Stimulated activated CD4-positive, alpha-beta T cell treated with anti-CD3 and anti-CD28 coated beads, Interleukin-4, amount 100 ng/mL, for 48 hours (primary cell): ENCODE measurements at places on chromosomes 5 and 9.

- DNase-seq, result no peak
Observed at GRCh38 chr9:96086936-96087571, 211.6 kb downstream of the ERCC6L2 start.

GRCh38 chr9:1550636-1551035 is 464.5 kb upstream of the SMARCA2 start:
- DNase-seq, result no peak

DNA sequence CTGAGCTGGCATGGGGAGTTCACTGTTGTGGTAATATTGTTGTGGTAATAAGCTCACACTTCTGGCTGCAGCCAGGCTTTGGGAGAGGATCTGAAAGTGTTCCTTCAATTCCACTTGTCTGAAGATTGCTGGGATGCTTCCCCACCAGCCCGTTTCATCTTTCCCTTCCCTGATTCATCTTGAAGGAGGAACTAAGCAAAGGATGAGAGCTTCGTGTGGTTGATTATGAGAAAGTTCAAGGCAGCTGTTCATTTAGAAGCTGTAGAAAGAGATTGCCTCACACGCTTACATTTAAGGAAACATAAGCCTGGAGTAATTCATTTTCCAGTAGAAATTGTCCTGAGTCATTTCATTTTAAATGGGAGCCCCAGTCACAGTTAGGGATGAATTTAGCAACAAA is 122.4 kb upstream of the GAS1 start:
- DNase-seq, result no peak

DNA sequence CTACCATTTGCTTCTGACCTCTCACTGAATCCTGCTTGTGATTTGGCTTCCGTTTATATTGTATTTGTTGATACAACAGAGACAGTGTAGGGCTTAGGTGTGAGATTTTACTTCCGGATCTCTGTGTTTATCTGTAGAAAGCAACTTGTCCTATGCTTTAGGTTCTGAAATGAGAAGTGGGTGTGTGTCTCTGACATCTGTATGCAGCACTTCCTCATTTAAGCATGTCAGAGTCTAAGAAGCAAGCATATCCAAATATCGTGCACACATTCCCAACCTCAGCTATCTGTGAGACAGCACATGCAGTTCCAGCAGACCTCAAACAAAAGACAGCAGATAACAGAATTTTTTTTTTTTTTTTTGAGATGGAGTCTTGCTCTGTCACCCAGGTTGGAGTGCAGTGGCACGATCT is 16.3 kb downstream of the KLF9 start:
- DNase-seq, result no peak

- DNase-seq, result no peak
Observed at GRCh38 chr5:109035436-109035835, 287.7 kb downstream of the FER start.

GRCh38 chr5:30781643-30782042 is 411.8 kb upstream of the CDH6 start:
- no peak for DNase-seq

DNA sequence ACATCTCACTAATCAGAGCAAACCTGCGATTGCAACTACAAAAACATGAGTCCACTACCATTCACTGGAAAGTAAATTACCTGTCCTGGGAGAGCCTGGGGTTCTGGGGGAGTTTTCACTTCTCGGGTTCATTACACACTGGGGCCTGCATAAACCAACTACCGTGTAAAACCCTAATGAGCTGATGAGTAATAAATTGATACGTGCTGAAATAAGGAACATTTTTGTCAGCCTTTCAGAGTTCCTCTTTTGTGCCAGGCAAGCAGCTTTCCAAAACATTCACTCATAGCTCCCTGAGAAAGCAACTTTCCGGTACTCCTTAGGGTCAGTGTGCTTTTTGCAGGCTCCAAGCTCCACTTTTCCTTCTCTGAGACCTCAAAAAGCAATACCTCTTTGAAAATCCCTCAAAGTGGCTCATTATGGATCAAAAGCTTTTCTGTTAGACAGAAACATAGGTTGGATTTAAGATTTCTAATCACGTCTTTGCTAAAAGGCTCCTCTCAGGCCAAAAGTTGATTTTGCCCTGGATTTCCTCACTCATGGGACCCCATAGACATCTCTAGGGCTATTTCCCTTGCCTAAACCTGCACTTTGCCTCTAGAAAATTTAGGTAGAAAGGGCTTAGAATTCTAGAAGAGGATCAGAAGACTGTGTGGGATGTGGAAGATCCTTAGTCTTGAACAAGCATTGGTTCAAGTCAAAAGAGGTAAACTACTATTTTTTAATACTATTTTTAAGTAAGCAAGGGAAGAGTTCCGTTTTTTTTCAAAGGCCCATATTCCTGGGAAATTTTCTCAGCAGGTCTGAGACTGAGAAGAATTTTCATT is 74.8 kb downstream of the ST8SIA4 start:
- peak; percentile 23 for DNase-seq

GRCh38 chr5:63401436-63402046 is 560.7 kb downstream of the HTR1A start:
- peak; percentile 11 for DNase-seq

- DNase-seq, result no peak
Observed at GRCh38 chr9:21502586-21502985, 20.5 kb upstream of the IFNE start.

- DNase-seq, result no peak
Observed at GRCh38 chr5:173775261-173776197, 112.6 kb upstream of the CPEB4 start.

DNA sequence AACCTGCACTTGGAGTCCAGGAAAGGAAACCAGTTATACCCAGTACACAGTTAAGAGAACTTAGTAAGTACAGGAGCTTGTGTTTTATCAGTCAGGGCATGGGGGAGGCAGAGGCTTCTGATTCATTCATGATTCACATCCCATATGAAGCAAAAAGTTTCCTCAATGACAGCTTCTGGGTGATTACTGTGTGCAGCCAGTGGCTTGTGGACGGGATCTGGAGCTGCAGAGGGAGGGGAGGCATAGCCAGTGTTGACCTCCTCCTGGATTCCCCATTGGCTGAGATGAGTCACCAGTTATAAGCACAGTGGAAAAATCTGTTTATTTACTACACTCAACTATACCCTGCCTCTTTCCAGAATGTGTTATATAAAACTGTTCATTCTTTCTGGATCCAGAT is 17.7 kb downstream of the IL31RA start:
- DNase-seq, result peak; percentile 20

GRCh38 chr9:21965401-21965951 is 28.7 kb downstream of the CDKN2A start:
- DNase-seq, result peak; percentile 44

GRCh38 chr9:109887079-109887478 is 107.1 kb downstream of the PALM2AKAP2 start:
- DNase-seq, result no peak
